ENCODE measurements at places on chromosomes 3 and 15.
A peak's percentile ranks its signal among the peaks of the same experiment; 100 is the strongest.

- no peak for DNase-seq
These were observed 223.4 kb downstream of the SNRPN start for GRCh38 chr15:25177955-25178801.

DNA sequence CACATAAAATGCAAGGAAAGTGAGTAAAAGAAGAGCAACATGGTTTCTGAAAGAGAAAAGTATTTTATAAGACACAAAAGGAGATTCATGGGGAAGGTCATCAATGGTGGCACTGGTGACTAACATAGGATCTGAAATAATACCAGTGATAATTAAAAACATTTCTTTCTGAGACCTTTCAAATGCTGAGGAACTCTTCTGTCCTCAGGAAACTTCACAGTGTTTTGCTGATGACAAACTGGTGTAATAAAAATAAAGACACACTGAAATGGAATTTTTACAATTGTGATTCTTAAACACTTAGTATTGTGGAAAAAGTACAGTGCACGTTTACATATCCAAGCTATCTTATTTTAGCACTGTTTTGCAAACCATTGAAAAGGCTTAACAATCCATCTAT is 80.4 kb upstream of the ZBTB20 start:
- DNase-seq: no peak

DNA sequence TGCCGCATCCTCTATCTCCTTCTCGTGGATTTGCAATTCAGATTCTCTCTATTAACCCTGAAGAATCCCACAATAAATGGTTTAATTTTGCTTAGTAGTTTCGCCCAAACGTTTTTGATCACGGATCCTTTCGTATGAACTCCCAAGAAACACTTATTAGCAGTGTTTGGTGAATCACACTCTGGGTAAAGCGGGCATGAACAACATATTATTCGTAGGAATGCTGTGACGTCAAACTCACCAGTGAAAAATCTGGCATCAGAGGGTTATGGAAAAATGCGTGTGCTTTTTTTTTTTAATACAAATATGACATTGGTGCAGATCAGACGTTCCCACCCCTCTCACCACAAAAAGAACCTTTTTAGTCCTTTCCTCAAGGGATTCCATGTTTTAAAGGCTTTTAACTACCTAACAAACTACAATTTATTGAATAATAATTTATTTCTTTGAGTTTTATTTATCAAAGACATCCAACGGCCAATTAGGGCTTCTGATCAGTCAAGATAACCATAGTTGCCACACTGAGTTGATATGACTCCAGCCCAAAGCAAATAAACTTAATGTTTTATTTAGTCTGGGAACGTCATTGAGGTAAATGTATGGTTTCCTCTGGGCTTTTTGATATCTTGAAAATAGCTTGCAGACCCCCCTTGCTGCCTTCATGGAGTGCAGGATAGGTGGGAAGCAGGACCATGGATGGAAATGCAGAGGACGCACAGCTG is 45.5 kb upstream of the CGNL1 start:
- DNase-seq: no peak

DNA sequence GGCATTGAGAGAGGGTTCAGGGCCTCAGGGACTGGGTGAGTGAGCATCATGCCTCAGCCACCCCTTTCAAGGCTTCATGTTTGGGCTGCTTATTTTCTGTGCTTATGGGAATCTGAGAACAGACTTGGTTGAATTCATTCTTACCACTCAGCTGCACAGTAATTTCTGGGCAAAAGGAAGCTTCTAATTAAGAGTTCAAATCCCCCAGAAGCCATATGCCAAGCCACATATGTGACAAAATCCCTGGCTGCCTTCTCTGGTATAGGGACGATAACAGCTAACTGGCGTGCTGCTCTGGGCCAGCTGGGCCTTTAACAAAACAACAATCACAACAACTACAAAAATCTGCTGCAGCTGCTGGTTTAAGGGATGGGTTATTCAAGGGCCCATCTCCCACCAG is 181.0 kb upstream of the ANKRD28 start:
- no peak for DNase-seq

DNA sequence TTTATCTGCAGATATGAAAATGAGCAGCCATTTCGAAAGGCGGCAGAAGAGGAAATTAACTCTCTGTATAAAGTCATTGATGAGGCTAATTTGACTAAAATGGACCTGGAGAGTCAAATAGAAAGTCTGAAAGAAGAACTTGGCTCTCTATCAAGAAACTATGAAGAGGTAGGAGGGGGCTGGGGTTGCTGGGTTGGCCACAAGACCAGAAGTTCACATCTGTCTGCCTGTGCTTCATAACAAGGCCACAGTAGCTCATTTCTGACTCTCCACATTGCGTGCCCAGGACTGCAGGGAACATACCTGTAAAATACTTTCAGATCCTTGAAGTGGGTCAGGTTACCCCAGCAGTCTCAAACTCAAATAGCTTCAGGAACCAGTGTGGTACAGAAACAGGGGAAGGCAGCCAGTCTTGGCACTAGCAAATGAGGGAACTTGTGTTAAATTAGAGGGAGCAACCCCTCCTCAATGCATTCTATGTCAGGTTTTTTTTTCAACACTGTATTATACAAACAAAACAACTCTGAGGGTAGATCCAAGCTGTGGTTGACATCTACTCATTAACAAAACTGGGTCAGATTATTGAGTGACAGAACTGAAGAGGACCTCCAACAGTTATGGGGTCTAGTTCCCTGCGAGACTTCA is 48.7 kb downstream of the BFSP2 start:
- DNase-seq: peak; percentile 12

DNA sequence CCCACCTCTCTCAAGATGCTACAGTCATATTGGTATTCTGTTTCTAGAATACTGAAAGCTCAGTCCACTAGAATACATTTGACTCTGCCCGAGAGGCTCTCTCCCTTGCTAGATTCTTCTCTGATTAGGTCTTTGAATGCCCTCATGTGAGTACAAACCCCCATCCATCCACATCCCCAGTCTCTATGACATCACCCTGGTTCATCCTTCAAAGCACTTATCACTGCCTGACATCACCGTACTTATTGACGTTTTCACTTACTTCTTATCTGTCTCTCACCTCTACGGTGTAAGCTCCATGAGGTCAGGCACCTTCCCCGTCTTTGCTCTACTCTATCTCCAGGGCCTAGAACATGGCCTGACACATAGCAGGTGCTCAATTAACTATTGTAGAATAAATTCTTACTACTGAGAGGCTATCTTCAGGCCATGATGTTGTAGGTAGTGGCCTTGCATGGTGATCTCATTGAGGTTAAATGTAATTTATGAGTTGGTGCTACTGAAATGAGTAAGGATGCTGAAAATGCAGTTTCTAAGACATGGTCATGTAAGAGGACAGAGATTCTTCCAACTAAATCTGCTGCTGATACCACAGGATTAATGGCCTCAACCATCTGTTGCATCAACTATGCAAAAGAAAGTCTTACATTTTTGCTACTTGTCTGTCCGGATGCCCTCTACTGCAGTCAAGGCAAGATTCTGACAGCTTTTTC is 26.8 kb downstream of the EOGT start:
- no peak for DNase-seq

DNA sequence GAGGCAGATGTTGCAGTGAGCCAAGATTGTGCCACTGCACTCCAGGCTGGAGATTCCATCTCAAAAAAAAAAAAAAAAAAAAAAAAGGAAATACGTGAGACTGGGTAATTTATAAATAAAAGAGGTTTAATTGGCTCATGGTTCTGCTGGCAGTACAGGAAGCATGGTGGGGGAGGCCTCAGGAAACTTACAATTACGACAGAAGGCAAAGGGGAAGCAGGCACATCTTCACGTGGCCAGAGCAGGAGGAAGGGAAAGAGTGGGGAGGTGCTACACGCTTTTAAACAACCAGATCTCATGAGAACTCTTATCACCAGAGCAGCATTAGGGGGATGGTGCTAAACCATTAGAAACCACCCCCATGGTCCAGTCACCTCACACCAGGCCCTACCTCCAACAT is 138.2 kb upstream of the IL12A start:
- no peak for DNase-seq

DNA sequence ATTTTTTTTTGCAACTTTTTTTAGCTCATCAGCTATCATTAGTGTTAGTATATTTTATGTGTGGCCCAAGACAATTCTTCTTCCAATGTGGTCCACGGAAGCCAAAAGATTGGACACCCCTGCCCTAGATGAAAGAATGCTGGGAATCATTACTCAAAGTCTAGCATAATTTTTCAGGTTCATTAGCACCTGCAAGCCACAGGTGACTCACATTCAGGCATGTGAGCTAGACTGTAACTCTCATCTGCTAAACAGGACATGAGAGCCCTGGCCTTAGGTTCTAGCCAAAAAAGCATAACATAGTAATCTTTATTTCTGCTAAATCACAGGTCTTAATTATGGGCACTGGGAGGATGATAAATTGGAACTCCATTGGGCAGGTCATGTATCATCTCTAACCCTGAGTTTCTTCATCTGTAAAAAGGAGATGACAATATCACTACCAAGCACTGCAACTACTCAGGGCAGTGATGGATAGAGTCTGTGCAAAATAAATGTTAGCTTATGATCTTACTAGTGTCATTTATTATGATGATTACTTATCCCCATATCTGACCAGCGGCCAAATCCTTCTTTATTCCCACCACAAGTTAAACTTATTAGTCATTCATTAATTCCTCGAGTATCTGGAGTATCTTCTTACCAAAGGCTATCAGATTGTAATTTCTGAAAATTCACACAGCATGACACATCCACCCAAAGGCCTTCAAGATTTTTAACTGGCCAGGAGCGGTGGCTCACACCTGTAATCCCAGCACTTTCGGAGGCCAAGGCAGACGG is 125.0 kb downstream of the PLD1 start:
- DNase-seq: no peak

DNA sequence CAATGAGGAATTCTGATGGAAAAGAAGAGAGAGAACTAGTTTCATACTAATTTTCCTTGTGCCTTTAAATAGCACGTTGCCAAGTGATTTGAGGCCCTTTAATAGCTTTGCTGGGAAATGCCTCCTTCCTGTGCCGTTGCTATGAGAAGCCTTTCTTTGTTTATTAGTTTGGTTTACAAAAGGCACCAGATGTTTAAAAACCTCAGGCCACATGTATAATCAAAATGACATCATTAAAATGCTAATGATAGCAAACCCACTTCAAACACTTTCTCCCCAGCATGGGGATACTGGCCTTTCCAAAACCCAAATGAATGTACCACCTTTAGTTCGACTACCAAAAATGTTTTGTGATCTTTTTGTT is 50.0 kb upstream of the TBC1D23 start:
- no peak for DNase-seq

GRCh38 chr3:43581343-43581742 is 40.5 kb downstream of the ANO10 start:
- DNase-seq: no peak

DNA sequence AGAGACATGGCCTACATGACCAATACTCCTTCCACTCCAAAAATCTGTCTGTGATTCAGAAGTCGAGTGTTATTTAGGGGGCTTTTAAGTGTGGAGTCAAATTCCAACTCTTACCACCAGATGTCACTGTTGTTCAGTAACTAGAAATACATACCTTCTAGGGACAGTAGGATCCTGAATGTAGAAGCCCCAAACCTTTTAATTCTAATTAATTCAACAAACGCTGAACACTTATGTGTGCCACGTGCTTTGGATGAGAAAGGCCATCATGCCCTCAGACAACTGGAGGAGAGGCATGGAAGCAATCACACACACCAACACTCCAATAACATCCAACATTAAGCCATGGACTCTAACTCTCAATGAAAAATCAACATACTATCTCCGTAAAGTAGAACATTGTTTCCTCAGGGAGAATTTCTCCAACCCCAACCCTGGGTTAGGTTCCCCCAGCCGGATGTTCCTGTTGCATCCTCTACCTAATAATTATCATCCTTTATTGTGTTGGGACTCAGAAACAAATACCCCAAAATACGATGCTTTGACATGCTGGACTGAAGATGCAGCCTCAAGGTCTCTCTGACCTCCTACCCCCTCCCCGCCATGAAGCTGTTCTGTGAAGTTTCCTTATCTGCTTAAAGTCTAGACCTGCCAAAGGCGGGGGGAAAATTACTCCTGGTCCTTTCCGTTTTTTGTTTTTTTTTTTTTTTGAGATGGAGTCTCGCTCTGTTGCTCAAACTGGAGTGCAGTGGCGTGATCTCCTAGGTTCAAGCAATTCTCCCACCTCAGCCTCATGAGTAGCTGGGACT is 8.0 kb upstream of the CCDC13 start:
- no peak for DNase-seq

DNA sequence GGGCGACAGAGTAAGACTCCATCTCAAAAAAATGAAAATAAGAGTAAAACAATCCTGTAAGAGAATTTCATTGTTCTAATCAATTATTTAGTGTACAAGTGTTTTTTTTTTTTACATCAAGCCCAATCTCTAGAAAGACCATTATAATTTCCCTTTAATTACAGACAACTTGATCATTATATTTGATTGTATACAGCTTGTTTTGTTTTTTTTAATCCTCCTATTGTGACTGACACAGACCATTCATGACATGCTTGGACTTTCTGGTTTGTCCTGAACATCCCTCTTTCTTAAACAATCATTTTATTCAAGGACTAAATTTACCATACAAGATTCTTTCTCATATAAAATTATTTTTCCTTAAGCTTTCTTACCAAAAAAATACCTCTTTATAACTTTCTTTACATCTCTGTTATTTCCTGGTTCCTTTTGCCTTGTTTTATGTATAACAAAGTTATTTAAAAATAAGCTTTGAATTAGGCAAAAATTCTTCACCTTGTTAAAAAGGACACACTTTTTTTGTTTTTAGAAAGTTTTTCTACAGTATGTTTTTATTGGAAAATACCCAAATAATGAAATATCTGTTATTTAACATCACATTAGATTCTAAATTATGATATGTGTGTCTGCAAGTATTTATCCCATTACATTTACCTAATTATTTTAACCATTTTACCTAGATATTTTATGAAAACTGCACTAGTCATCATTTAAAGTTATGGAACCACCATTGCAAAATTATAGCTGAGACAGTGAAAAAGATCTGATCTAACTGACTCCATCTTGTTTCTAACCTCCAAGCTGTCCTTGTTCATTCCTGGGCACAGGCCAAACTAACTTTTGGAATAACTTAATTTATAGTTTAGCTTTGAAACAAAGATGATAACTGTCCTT is 26.1 kb upstream of the GFM1 start:
- no peak for DNase-seq

DNA sequence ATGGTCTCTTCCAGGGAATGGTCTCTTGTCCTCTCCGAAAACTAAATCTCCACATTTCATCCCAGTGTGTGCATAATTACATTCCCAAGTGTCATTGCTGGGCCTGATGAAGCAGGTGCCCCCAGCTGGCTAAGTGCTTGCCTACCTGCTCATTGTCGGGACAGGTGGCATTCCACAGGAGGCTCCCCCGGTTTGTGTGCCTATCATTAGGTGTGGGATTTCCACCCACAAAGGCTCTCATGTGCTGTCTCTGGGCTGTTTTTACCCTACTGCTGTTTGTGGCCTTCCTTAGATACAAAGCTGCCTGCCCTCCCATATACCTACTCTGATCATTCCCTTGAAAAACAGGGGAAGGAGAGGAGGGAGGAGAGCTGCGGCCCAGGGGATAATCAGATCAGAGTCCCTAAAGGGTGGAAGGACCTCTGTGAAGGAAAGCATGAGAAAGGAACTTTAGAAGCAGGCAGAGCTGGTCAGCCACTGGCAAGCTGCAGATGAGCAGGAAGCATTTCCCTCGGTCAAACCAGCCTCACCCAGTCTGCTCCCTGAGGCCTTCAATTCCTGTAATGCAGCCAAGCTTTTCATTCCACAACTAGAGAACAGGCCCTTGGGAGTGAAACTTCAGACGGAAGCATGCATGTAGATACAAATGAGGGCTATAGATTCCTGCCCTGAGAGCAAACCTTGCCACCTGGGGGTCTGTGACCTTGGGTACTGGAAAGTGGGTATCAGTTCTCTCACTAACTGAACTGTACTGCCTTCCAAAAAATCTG is 60.7 kb upstream of the HEG1 start:
- DNase-seq: no peak

GRCh38 chr3:81419228-81419627 is 342.2 kb downstream of the GBE1 start:
- DNase-seq: no peak
